ENCODE measurements at places on chromosomes 7 and 10. TPM values are rescaled to one million over a fixed set of nuclear protein-coding genes. Genes with fewer than 3 reads are reported as not detected.

The OR6V1 gene
- polyA plus RNA-seq: not detected

- no peak for DNase-seq
Observed at GRCh38 chr7:3918576-3918975, 617.5 kb downstream of the SDK1 start.

GRCh38 chr7:41199136-41199535 is 503.8 kb downstream of the INHBA start:
- no peak for DNase-seq

DNA sequence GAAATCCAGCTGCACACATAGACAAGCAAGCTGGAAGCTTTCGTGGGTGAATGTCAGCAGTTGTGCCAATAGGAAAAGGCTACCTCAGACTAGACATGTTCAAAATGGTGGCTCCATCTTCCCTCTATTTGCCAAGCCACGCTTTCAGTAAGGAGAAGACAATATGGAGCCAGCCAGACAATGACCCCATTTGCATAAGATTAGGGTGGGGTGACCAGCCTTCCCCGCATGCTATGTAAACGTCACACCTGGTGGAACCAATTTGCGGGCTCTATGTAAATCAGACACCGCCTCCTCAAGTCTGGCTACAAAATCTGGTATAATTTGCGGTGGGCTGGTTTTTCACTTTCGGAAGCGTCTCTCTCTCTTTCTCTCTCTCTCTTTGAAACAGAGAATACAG is 297.4 kb upstream of the PCDH15 start:
- no peak for DNase-seq

DNA sequence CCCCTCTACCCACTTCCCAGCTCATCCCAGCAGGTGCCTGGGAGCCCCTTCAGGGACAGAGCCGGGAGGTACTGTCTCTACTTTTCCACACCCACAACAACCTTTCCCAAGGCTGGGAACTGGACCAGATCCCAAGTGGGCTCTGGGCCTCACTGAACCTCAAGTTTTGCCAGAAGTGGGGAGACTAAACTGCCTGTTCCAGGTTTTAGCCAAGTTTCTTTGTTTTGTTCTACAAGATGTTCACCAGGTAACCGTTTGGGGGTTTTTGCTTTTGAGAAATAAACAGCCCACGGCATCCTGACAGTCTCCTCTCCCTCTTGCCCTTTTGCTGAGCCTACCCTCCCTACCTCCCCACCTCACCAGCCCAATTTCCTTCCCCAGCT is 10.6 kb upstream of the EMX2 start:
- DNase-seq: no peak

DNA sequence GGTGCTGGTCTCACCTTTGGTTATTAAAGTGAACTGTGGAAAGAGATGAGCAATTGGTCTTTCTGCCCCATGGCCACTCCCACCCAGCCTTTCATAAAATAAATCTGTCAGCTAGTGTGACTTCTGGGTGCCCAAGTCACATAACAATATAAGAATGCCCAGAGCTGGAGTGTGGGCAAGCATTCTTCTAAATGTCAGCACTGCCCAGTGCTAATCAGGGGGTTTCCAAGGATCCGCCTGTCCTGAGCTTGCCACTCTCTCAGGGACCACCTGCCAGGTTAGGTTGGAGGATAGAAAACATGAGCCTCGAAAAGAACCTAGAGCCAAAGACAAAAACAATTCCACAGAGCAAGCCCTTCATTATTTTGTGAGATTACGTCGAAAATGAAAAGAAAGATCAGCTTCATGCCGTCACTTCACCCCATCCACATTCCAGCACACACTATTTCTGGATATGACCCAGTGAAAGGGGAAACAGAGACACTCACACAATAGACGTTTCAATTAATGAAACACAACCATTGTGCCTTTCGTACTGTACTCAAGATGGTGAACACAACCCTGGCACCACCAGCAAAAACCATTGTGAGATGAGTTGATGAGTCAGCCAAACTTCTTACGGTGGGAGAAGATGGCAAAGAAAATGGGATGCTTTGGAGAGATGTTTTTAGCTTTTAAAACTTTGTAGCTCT is 30.8 kb downstream of the SCRN1 start:
- no peak for DNase-seq

The MBL2 gene
- not detected for polyA plus RNA-seq

The SH2D4B gene
- polyA plus RNA-seq: 0.06 TPM

DNA sequence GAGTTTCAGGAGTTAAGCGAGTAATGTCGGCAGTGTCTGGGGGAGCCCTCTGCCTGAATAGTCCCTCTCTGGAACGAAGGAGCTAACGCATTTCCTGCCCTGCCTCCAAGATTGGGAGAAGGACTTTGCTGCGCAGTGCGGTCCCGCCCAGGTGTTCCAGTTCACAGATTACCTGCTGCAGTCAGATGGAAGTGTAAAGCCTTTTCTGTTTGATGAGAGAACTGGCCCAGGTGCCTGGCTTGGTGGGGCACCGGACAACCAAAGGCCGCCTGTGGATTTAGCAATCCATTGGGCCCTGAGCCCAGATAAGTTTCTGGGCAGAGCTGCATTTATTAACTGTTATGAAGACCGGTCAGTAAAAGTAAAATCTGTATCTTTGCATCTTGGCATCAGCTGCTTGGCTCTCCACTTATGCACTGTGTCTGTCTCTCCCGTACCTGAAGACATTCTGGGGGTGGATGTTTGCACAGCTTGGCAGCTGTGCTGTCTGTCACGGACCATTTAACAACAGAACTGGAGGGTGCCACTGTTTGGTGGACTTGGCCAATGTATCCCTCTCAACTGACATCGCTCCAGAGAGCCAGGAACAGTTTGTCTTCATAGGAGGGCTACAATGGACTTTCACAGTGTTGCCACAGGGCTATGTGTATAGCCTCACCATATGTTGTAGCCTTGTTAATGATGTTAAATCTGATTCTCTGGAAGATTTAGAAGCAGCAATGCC is 654.7 kb upstream of the ZWINT start:
- DNase-seq: no peak

DNA sequence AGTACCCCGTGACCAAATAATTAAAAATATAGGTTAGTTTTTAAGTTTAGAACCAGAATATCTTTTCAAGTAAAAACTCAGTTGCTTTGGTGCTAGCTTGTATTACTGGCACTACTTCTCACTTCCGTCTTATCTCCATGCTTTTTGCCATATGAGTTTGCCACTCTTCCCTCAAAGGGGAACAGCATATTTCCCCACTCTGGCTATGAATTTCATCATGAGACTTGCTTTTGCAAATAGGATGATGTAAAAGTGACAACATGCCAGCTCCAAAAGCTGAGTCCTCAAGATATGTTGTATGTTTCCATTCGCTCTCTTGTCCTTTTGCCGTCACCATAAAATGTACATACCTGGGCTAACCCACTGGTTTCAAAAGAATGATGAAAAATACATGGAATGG is 178.1 kb upstream of the SEMA3A start:
- no peak for DNase-seq

DNA sequence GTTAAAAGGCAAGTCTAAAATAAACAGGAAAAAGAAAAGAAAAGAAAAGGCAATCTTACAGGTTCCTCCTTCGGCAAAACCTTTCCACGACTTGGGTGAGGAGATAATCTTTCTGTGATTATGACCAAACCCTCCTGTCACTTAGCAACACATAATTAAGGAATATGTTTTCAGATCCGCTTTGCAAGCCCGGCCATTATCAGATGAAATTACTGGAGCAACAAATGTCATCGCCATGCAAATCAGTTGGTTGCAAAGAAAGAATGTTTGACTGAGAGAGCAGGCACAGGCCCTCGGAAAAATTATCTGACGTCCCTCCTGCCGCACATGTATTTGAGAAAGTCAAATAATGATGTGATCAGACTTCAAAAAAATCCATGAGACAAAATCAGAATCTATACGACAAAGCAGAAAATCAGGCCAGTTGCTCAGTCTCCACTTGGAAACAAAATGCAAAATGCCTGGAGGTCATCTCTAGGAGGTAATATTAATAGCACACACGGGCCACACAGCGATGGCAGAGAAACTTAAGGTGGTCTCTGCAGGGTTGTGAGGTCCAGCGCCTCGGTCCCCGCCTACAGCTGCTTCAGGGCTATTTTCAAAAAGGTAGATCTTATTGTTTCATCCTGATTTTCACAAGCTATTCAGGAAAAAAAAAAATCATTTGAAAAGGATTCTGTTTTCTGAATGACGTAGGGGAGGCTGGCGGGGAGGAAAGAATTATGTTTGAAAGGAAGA is 82.7 kb downstream of the ZRANB1 start:
- DNase-seq: no peak

DNA sequence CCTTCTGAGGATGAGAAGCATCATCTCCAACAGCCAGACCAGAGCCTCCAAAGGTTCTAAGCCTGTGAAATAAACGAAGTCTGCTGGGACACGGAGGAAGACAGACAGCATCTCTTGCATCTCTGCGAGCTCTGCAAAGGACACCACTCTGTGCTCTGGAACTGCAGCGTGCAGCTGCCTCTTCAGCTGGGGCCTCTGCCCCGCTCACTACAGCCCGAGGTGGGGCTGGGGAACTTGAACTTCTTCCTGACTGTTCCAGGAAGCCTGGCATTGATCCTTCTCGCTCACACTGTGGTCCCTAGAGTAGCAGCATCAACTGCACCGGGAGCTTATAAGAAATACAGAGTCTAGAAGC is 163.3 kb downstream of the USP6NL start:
- no peak for DNase-seq

- no peak for DNase-seq
Observed at GRCh38 chr10:19640566-19641263, 175.5 kb upstream of the PLXDC2 start.

- DNase-seq: no peak
Observed at GRCh38 chr7:133676805-133677370, 424.0 kb downstream of the EXOC4 start.

The C10orf90 gene
- 0.03 TPM for polyA plus RNA-seq

- DNase-seq: no peak
Observed at GRCh38 chr10:71259815-71260501, 47.6 kb downstream of the UNC5B start.

The FAM149B1 gene
- polyA plus RNA-seq: 14.4 TPM

- DNase-seq: no peak
Observed at GRCh38 chr10:98300526-98301229, 32.7 kb upstream of the LOXL4 start.

The CCDC172 gene
- polyA plus RNA-seq: not detected

The FANK1 gene
- 12.6 TPM for polyA plus RNA-seq

GRCh38 chr10:91613411-91614187 is 19.3 kb downstream of the PPP1R3C start:
- no peak for DNase-seq

The TMEM229A gene
- polyA plus RNA-seq: not detected

The ING3 gene
- polyA plus RNA-seq: 10.9 TPM

DNA sequence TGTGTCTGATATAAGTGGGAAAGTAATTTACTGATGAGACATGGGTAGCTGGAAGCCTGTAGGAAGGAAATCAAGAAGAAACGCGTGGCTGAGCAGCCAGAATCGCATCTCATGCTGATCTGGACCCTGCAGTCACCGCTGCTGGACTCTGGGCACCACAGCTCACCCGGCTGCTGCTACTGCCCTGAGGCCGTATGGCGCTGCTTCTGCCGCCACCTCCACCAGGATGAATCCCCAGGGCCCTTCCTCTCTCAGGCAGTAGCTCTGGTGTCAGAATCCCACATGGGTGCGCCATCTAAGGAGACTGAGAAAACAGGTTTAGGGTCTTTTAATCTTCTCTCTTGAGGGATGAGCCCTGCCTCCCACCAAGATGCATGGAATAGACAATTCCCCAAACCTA is 70.3 kb upstream of the AGK start:
- no peak for DNase-seq

The SPDYE16 gene
- 0.06 TPM for polyA plus RNA-seq

The HERPUD2 gene
- polyA plus RNA-seq: 13.0 TPM

The ATRNL1 gene
- polyA plus RNA-seq: not detected

- no peak for DNase-seq
Observed at GRCh38 chr10:71233482-71233892, 21.1 kb downstream of the UNC5B start.

DNA sequence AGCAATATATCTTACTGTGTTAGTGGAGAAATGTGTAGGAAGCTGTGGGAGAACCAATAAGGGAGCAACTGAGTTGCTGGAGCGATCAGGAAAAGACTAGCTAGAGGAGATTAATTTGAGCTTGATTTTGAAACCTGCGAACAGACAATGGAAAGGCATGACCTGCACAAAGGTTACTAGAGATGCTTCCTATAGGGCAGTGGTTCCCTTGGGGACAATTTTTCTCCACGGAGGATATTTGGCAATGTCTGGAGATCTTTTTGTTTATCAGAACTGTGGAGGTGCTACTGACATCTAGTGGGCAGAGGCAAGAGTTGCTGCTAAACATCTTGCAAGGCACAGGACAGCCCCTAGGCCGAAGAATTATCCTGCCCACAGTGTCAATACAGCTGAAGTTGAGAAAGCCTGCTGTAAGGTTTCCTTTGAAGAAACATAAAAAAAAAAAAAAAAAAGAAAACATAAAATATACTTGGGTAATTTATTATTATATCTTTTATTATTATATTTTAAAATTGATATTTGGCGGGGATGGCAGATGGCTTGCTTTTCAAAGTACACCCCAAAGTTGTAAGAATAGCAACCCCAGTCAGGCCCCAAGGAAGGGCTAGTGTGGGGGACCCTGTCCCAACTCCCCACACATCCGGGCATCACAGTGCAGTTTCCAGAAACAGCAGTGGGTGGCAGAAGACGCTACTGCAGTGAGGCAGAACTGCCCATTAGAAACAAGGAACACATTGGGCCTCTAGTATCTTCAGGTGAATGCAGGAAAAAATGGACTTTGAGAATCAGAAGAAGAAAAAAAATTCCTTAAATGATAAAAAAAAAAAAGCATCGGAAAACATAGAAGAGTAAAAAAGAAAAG is 481.6 kb downstream of the SH2D4B start:
- no peak for DNase-seq

The NUTM2B gene
- polyA plus RNA-seq: 6.9 TPM

- DNase-seq: no peak
Observed at GRCh38 chr7:77913977-77914607, 115.5 kb downstream of the PHTF2 start.

DNA sequence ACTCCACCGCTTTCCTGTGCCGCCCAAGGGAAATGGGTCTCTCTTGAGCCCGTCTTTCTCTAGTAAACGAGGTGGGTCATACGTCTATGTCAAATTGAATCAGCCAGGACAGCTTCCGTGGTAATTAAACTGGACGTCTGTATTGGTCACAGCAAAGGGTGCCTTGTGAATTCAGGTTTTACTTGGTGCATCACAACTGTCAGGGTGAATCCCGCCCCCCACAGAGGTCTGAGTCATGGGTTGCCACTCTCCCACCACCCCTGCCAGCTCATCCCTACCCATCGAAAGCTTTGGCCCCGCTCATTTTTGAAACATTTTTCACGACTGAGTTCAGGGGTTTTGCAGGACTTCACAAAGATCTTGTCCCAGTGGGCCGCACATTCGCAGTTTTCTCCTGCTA is 8.0 kb upstream of the SP8 start:
- DNase-seq: no peak

The C7orf33 gene
- not detected for polyA plus RNA-seq

GRCh38 chr10:126846959-126847358 is 58.3 kb upstream of the DOCK1 start:
- DNase-seq: no peak

DNA sequence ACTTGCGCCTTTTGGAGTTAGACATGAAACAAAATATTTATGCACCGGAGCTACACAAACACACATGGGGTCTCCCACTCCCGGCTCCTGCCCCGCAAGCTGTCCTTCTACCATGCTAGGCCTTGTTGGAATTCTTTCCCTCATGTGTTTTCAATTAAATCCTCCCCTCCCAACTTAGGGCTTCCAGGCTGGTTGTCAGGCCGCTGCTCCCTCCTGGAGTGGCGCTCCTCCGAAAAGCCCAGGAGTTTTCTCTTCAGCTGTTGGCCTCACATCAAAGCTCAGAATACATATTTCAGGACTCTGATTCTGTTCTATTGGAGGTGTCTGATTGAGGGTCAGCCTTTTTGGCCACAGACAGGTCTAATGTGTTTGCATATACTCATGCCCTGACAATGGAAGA is 113.3 kb downstream of the FANK1 start:
- no peak for DNase-seq

All from sigmoid colon (tissue), 7 donors.